ENCODE measurements at places on chromosomes 4 and X. TPM values are rescaled to one million over a fixed set of nuclear protein-coding genes. Genes with fewer than 3 reads are reported as not detected.

DNA sequence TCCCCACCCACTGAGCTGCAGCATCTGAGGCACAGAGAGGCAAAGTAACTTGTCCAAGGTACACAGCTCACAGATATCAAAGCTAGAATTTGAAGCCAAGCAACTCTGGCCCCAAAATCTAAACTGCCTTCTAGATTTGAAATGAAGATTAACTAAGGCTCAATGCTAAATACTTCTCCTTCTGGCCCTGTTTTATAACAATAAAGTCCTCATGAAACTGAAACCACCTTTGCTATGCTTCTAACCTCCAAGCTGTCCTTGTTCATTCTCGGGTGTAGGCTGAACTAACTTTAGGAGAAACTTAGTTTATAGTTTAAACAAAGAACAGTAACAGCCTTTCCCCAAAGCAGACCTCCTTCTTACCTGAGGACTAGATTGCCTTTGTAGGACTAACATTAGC is 93.6 kb downstream of the DCTD start:
- no peak for DNase-seq

The FLNA gene
- total RNA-seq: 1,579 TPM

The ENPP6 gene
- total RNA-seq: 3.0 TPM

The PCDH7 gene
- not detected for total RNA-seq

- DNase-seq: no peak
Observed at GRCh38 chrX:39574178-39574577, 523.6 kb downstream of the BCOR start.

The PABPC1L2B gene
- total RNA-seq: not detected

- no peak for DNase-seq
Observed at GRCh38 chr4:28555866-28556265, 1695.2 kb downstream of the STIM2 start.

GRCh38 chr4:137659431-137659830 is 127.1 kb upstream of the PCDH18 start:
- DNase-seq: no peak

DNA sequence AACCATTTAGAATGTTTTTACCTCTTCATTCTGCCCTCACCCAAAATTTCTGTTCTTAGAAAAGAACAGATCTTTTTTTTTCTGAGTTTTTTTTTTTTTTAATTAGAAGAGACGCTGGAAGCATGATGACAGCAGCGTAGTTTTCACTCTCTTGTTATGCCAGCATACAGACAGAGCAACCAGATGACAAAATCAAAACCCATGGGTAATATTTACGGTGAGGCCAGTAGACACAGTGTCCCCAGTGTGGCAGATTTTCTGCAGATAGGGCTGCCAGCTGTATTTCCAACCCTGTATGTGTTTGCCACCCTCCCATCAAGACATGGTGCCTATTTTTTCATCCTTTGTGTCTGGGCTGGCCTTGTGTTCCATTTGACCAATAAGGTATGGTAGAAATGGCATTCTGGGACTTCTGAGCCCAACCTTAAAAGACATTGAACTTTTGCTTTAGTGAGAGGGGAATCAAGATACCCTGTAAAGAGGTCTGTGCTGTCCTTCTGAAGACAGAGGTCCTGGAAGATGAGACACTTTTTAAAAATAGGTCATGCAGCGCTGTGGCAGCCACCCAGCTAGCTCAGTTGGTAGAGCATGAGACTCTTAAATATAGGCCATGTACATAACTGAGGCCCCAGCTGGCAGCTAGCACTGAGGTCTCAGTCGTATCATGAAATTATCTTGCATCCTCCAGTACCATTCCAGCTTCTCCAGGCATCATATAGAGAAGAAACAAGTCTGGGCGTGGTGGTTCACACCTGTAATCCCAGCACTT is 6.7 kb upstream of the ZNF41 start:
- DNase-seq: no peak

DNA sequence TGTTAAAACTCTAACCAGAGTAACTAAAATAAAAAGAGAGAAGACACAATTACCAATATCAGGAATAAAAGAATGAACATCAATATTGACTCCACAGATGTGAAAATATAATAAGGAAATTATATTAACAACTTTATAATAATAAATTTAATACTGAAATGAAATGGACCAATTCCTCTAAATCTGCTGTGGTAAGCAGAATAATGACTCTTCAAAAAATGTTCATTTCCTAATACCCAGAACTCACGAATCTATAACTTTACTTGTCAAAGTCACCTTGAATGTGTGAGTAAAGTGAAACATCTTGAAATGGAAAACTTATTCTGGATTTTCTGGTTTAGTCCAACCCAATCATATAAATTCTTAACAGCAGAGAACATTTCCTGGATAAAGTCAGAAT is 1391.1 kb downstream of the FAM133A start:
- no peak for DNase-seq

- DNase-seq: no peak
Observed at GRCh38 chrX:100864657-100865391, 9.3 kb downstream of the NOX1 start.

The MAGEB17 gene
- not detected for total RNA-seq

- no peak for DNase-seq
Observed at GRCh38 chr4:137519406-137519805, 12.9 kb downstream of the PCDH18 start.

GRCh38 chrX:19743386-19743785 is 144.0 kb downstream of the SH3KBP1 start:
- DNase-seq: no peak

DNA sequence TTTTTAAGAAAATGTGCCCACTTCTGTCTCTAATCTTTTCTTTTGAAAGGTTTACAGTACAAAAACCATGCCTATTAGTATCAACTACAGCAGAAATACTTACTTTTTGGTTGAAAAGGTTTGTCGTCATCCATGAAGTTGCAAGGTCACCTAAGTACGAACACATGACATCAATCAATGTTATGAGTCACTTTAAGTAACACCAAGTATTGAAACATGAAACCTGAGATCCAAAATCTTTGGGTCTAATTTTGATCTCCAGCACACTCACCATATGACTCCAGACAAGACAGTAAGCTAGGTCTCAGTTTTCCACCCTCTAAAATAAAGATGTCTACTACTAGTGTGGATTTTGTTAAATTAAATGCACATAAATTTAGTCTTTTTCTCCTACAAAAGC is 8.4 kb downstream of the ZNF280C start:
- DNase-seq: no peak

- no peak for DNase-seq
Observed at GRCh38 chr4:140800666-140801065, 44.5 kb upstream of the TBC1D9 start.

The CSAG2 gene
- 1.3 TPM for total RNA-seq

DNA sequence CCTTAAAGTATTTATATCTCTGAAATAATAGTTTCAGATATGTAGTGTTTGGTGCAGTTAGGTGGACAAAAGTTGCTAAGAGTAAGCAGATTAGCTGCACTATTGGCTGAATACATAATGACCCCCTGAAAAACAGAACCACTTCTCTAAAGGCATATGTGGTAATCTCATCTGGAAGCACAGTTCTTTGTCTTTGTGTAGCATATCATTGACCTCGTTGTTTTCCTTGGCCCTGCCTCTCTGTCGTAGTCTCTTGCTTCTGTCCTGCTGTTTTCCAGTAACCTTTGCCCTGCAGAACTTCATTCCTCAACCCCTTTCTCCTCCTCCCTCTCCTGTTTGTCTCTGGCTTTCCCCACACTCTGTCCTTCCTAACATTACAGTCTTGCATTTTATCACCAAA is 41.4 kb downstream of the JADE3 start:
- no peak for DNase-seq

The PGM2 gene
- 30.6 TPM for total RNA-seq

DNA sequence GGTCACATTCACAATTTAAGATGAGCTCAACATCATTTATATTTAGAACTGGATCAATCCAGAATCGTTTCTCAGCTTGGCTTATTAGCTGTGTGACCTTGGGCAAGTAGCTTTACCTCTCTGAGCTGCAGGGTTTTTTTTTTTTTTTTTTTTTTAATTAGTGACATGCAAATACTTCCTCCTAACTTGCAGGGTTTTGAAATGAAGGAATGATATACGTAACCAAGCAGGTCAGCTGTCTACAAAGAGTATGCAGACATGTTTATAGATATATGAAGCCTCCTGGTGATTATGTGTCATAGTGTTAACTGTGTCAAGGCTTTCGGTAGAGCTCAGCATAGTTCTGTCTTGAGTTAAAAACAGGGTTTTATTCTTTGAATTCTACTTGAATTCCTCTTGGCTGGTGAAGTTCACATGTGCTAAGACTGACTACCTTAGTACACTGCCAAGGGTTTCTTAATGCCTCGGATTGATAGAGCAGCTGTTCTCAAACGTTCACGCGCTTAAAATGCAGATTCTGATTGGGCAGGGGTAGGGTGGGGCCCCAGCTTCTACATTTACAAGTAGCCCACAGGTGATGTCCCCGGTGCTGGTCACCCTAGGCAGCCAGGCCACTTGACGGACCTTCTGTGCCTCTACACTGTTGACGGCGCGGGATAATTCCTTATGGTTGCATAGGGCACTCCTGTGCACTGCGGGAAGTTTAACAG is 654 bp upstream of the STS start:
- DNase-seq: peak; percentile 19

GRCh38 chrX:42102586-42103282 is 179.4 kb upstream of the CASK start:
- DNase-seq: no peak

DNA sequence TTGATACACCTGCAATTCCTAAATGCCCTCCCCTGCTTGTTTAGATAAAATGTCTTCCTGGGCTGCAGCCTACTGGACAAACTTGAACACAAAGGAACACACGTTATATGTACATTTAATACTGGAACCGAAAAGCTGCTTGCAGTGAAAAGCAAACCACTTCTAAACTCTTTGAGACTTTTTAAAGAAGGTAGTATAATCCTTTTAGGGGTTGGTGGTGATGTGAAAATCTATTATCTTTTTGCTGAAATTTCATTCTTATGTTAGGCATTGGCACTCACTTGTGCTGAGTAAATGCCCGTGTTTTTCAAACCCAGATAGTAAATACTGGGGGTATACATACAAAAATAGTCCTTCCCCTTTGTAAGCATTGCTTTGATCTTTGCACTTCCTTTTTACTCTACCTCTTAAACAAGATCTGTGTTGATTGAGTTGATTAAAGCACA is 2.2 kb downstream of the NFKB1 start:
- DNase-seq: no peak

The PDK3 gene
- 28.0 TPM for total RNA-seq

- no peak for DNase-seq
Observed at GRCh38 chr4:56790691-56791091, 30.8 kb downstream of the SPINK2 start.

DNA sequence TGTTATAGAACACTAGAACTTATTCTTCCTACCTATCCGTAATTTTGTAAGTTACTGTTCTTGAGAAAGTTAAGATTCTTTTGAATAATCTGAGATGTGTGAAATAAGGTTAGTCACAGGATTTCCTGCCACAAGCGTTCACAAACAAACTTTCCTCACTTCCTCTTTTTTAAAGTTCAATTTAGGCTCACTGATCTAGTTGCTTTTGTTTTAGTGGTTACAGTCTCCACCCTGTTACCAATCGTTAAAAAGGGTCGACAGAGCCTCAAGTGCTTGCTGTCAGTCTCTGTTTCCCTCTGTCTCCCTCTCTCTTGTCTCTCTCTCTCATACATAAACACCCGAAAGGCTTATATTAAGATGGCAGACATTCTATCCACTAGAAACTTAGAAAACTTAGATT is 35.9 kb upstream of the STK26 start:
- peak; percentile 24 for DNase-seq

DNA sequence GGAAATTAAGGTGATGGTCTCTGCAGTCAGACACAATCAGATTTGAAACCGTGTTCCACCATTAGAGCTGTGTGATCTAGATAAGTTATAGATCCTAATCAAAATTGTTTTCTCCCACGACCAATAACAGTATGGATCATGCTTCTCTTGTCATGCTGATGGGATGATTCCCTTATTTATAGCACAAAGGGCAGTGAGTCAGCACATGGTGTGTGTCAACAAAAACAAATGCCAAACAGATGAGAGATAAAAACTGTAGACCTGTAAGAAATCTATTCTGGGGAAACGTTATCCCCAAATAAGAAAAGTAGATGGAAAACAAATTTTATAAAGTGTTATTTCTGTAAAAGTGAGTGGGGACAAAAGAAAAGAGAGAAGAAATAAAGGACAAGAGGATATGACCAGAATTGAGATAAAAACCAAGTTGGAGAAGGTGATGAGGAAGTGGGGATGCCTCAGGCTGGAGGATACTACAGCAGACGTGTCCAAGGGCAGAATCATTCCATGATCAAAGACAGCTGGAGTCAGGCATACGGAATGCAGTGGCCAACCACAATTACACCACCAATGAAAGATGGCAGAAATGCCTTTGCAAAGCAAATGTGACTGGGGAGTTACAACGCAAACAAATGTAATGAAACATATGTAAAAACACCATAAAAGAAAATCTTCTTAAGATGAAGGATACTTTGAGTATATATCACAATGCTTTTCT is 377.8 kb upstream of the PRKX start:
- DNase-seq: no peak

GRCh38 chr4:107721436-107722100 is 1.5 kb upstream of the PAPSS1 start:
- DNase-seq: peak; percentile 24

The CXCL3 gene
- not detected for total RNA-seq

The SLC6A14 gene
- total RNA-seq: not detected

DNA sequence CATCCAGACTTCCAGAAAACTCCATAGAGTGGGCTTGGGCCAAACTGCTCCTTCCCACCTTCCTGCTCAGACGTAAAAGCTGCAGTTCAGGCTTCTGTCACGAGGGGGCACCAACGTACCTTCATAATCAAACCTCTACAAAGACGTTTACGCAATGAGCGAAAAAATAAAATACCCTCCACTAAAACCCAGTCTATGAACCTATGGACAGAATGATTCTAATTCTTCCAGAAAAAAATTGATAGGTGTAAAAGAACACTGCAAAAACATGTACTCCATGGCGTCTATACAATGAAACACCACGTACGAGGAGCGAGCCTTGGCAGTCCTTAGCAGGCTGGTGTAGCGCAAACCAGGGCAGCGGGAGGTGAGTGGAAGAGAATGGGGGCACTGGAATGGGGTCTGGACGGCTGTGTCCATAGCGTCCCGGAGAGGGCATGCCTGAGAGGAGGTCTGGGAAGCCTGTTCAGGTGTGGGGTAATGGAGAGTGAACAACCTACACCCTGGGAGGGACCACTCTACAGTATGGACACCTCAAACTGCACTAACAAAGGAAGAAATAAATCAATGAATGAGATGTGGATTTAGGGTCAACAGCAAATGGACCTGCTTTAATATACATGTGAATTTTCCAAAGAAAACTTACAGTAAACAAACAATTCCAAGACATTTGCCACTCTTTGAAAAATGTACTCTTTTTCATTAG is 14.4 kb upstream of the RAB40A start:
- DNase-seq: peak; percentile 70

- no peak for DNase-seq
Observed at GRCh38 chr4:3203971-3204431, 45.0 kb upstream of the MSANTD1 start.

DNA sequence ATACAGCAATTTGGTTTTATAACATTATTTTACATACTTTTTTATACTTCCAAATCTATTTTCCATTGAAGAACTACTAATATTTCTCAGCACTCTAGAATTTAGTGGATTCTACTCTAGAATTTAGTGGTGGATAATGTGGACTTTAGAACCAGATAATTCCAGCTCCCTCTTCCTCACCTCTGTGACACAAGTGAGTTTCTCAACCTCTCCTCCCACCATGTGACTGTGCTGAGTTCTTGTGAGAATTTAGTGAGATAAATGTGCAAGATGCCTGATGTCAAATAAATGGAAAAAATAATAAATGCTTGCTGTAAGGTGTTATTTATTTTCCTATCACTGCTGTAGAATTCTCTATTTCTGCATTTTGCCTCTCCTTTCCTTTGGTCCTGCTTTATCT is 107.3 kb downstream of the CPEB2 start:
- DNase-seq: no peak

Data from activated CD4-positive, alpha-beta memory T cell treated with anti-CD3 and anti-CD28 coated beads, Interleukin-2, amount 10 ng/mL, durations not matched to agents 7 days and 5 days (primary cell).